ENCODE measurements at places on chromosomes 2 and 18.

DNA sequence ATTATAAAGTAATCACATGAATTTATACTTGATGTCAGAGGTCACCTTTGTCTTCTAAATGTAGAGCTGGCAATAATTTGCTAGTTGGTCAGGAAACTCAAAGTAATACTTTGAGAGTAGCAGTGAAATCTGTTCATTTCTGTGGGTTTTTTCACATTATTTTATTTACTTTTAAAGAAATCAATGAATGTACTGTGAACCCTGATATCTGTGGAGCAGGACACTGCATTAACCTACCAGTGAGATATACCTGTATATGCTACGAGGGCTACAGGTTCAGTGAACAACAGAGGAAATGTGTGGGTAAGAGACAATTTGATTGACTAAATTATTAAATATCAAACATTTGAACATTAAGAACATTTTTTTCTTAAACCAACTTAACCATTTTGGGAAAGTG is 203.0 kb upstream of the RASGRP3 start:
- DNase-seq, result no peak

DNA sequence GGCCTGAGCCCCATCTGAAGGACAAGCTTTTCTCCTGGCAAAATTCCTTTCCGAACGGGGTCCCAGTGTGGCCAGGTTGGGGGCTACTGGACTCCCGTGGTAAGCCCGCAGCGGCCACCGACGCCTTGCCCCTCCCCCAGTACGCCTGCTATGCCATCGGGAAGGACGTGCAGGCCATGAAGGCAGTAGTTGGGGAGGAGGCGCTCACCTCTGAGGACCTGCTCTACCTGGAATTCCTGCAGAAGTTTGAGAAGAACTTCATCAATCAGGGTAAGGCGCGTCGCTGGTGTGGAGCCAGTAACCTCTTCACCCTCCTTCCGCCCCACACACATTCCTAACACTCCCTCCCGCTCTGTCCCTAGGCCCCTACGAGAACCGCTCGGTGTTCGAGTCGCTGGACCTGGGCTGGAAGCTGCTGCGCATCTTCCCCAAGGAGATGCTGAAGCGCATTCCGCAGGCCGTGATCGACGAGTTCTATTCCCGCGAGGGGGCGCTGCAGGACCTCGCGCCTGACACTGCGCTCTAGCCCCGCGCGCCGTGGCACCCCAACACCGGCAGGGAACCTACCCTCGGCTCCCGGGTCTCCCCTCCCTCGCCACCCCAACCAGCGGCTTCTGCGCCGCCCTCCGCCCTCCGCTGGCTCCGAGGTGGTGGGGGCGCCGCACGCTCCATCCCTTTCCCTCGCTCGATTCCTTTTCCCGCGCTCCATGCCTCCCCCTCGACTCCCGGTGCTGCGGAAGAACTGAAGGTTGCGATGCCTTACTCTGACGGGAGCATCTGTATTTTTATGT is 13.6 kb upstream of the ANKRD53 start:
- peak; percentile 56 for DNase-seq

- peak; percentile 5 for DNase-seq
Measured at GRCh38 chr2:164510895-164511294, 110.4 kb downstream of the GRB14 start.

- peak; percentile 40 for DNase-seq
Measured at GRCh38 chr2:48250943-48251342, 279.0 kb upstream of the STON1 start.

GRCh38 chr18:3722649-3723433 is 272.9 kb downstream of the TGIF1 start:
- DNase-seq, result no peak

DNA sequence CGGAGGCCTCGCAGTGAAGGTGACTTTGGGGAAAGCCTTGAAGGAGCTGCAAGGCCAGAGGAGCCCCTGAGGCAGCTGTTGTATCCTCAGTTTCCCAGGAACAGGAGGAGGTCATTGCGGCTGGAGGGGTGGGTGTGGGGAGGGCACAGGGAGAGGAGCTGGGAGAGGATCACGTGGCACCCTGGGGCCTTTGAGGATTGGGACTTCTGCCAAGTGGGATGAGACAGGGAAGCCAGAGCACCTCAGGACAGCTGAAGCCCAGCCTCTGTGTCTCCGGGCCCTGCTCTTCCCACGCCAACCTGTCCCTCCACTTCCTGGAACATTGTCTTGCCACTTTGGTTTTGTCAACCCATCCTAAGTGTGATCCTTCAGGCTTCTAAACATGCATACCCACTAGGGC is 19.4 kb upstream of the RRM2 start:
- no peak for DNase-seq

DNA sequence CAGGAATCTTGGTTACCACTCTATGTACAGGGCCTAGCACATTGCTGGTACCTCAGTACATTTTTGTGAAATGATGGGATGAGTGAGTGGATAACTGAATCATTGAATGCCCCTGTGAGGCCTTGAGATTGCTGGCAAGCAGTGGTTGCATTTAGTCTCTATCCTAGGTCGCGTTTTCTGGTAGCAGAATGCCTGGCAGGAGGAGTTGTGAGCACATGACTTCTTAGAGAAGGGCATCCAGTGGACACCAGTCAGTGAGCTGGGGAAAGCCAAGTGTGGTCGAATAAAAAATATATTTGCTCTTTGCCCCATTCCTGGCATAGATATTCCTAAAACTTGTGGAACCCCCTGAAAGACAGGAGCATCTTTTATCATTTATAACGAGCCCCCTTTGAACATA is 61.8 kb upstream of the SMAD2 start:
- no peak for DNase-seq

DNA sequence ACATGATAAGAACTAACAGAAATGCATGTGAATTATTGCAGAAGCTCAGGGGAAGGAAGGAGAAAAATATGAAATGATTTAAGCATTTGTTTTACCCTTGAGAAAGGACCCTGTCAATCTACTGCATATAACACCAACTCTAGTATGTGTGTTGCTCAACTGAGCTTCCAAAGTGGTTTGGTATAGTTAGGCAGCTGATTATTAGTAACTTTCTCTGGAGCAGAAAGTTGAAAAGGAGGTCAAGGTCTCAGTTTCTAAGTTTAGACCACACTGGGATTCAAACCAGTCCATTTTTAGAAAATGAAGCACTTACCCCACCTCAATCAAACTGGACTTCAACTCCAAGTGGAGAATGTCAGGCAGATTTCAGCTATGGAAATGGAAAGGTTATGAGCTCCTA is 123.3 kb upstream of the CDC42EP3 start:
- no peak for DNase-seq
